ENCODE measurements at places on chromosomes 1 and 21.

DNA sequence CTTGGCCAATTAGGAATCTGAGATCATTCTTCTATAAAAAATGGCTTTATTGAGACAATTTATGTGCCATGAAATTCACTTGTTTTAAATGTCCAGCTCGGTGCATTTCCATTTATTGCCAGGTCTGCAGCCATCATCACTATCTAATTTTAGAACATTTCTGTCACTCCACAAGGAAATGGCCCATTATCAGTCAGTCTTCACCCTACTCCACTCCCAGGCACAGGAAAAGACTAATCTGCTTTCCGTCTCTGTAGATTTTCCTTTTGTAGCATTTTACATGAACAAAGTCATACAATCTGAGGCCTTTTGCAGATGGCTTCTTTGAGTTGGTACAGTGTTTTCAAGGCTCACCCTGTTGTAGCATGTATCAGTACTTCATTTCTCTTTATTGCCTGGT is 27.2 kb downstream of the KIF26B start:
- no peaks in the 10 kb centered on the region for H3K4me1 ChIP-seq
- H3K4me3 ChIP-seq = no peak overlapping the region
- no peaks in the 10 kb centered on the region for H3K27me3 ChIP-seq
- H3K36me3 ChIP-seq = no peaks in the 10 kb centered on the region
- DNase-seq = no peak

GRCh38 chr1:59692591-59692990 is 122.2 kb upstream of the HOOK1 start:
- no peak overlapping the region for H3K27ac ChIP-seq
- H3K36me3 ChIP-seq = no peaks in the 10 kb centered on the region
- peaks cover 26% of the 10 kb centered on the region for H3K4me1 ChIP-seq
- DNase-seq = no peak
- H3K27me3 ChIP-seq = no peaks in the 10 kb centered on the region

GRCh38 chr1:175538442-175538841 is 205.0 kb downstream of the TNR start:
- peaks cover 8% of the 10 kb centered on the region for H3K4me1 ChIP-seq
- no peak overlapping the region for H3K4me3 ChIP-seq
- no peaks in the 10 kb centered on the region for H3K27me3 ChIP-seq

DNA sequence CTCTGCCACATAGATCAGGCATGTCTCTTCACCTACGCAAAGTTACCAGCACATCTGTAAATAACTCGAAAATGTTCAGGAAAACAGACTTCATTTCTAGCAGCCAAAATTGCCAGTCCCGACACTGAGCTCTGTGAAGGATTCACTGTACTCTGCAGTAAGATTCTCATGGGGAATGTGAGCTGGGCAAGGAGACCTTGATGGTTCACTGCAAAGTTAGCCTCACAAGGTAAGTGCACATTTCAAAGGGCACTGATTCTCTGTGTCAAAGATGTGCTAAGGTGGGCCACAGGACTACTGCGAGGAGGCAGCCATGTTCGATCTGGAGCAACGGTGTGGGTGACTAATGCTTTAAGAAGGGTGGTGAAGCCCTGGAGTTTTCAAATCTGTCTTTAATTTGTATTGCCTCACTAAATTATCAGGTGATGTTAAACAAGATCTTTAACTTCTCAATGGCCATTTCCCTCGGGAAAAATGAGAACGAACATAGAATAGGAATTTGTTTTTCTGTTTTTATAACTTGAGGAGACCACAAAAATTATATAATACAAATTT is 25.2 kb downstream of the STPG1 start:
- no peaks in the 10 kb centered on the region for H3K27me3 ChIP-seq
- no peak overlapping the region for H3K4me3 ChIP-seq
- H3K27ac ChIP-seq = no peak overlapping the region
- DNase-seq = no peak

- no peak overlapping the region for H3K4me3 ChIP-seq
- no peaks in the 10 kb centered on the region for H3K4me1 ChIP-seq
- H3K36me3 ChIP-seq = no peaks in the 10 kb centered on the region
Observed at GRCh38 chr1:173628888-173629287, 6.2 kb upstream of the TEX50 start.

- peaks cover 29% of the 10 kb centered on the region for H3K36me3 ChIP-seq
- H3K4me3 ChIP-seq = no peak overlapping the region
- peaks cover 18% of the 10 kb centered on the region for H3K4me1 ChIP-seq
- DNase-seq = no peak
Observed at GRCh38 chr21:44800103-44800502, 1.5 kb downstream of the UBE2G2 start.

DNA sequence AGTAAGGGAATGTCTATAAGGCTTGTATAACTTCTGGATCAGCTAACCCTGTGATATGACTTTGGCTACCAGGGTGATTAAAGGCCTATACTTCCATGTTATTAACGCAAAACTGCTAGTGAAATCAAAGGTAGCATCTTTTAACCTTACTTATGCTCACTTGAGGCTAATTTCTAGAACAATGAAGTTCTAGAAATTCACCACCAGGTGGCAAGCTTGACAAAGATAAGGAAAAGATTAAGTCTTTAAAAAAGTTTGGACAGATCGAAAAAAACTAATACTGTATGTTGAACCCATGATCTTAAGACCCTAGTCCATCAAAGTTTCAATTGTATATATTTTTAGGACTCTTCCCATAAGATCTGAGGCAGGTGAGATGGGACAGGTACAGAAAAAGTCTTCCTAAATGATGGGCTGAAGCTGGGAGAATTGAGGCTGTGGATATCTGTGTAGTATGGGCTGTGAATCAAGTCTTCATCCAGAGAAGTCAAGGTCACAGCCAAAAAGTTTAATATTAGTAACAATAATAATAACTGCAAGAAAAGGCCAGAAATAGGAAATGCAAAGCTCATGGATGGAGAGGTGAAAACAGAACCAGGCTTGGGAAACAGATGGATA is 18.8 kb downstream of the KYAT3 start:
- no peak for DNase-seq
- H3K36me3 ChIP-seq = peaks cover 5% of the 10 kb centered on the region
- H3K27ac ChIP-seq = no peak overlapping the region
- no peaks in the 10 kb centered on the region for H3K27me3 ChIP-seq
- peaks cover 8% of the 10 kb centered on the region for H3K4me1 ChIP-seq

DNA sequence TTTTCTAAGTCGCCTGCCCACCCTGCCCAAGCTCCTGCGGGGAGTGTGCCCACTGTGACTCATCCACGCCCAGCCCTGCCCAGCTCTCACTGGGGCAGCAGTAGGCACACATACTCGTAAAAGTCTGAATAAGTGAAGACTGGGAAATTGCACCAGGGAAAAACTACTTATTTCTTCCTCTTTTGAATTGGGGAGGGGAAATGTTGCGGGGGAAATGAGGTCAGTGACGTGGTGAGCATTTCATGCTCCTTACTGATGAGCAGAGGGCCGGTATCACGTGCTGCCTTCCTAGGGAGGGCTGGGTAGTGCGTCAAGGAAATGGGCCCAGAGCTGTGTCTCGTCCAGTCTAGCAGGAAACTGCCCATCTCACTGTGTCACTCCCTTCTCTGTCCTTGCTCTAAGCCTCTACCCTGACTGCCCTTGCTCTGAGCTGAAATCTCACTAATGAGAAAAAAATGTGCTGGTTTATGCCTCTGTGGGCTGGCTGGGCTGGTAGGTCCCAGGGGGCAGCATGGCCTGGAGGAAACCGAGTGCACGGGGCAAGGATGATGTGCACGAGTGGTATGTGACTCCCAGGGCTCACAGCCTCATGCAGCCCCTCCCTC is 13.5 kb upstream of the TNFRSF1B start:
- peaks cover 52% of the 10 kb centered on the region for H3K4me1 ChIP-seq
- no peak overlapping the region for H3K4me3 ChIP-seq
- no peaks in the 10 kb centered on the region for H3K27me3 ChIP-seq
- no peaks in the 10 kb centered on the region for H3K36me3 ChIP-seq

GRCh38 chr1:86753700-86754099 is 49.3 kb downstream of the SH3GLB1 start:
- no peak overlapping the region for H3K27ac ChIP-seq
- no peak for DNase-seq
- no peaks in the 10 kb centered on the region for H3K27me3 ChIP-seq
- H3K4me3 ChIP-seq = no peak overlapping the region
- H3K36me3 ChIP-seq = no peaks in the 10 kb centered on the region

- H3K4me1 ChIP-seq = no peaks in the 10 kb centered on the region
- DNase-seq = no peak
- no peak overlapping the region for H3K4me3 ChIP-seq
- no peaks in the 10 kb centered on the region for H3K27me3 ChIP-seq
- H3K27ac ChIP-seq = no peak overlapping the region
Observed at GRCh38 chr1:172753964-172754363, 95.1 kb downstream of the FASLG start.

GRCh38 chr1:221963742-221964141 is 221.9 kb upstream of the DUSP10 start:
- no peaks in the 10 kb centered on the region for H3K27me3 ChIP-seq
- peaks cover 8% of the 10 kb centered on the region for H3K4me1 ChIP-seq
- H3K36me3 ChIP-seq = no peaks in the 10 kb centered on the region

- DNase-seq = no peak
- H3K4me3 ChIP-seq = no peak overlapping the region
- no peak overlapping the region for H3K27ac ChIP-seq
Observed at GRCh38 chr1:201693890-201694607, 134.9 kb upstream of the IPO9 start.

GRCh38 chr1:14479865-14480264 is 118.6 kb upstream of the KAZN start:
- no peak for DNase-seq
- no peak overlapping the region for H3K4me3 ChIP-seq
- no peaks in the 10 kb centered on the region for H3K4me1 ChIP-seq
- no peak overlapping the region for H3K27ac ChIP-seq
- no peaks in the 10 kb centered on the region for H3K36me3 ChIP-seq
- no peaks in the 10 kb centered on the region for H3K27me3 ChIP-seq

GRCh38 chr1:40308036-40308727 is 8.9 kb downstream of the COL9A2 start:
- H3K27ac ChIP-seq = no peak overlapping the region
- peaks cover 7% of the 10 kb centered on the region for H3K4me1 ChIP-seq
- DNase-seq = no peak
- no peaks in the 10 kb centered on the region for H3K27me3 ChIP-seq
- H3K36me3 ChIP-seq = no peaks in the 10 kb centered on the region
- no peak overlapping the region for H3K4me3 ChIP-seq

DNA sequence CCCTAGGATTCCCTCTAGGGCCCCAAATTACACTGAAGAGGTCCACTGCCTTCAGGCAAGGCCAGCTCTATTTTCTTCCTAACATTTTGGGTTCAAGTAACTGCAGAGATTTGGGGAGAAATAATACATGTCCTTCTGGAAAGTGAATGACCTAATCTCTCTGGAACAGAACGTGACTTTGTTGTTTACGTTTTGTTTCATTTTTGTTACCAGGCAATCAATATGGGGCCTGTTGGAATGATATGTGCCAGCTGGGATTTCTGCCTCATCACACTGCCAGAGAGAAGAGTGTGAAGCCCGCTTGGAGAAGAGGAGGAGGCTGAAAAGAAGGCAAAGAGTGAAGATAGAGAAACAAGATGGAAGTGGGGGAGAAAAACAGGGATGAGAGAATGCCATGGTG is 116.7 kb downstream of the FASLG start:
- H3K27me3 ChIP-seq = no peaks in the 10 kb centered on the region
- no peaks in the 10 kb centered on the region for H3K4me1 ChIP-seq
- DNase-seq = no peak
- H3K4me3 ChIP-seq = no peak overlapping the region

- no peaks in the 10 kb centered on the region for H3K27me3 ChIP-seq
- H3K4me1 ChIP-seq = no peaks in the 10 kb centered on the region
- no peak for DNase-seq
Observed at GRCh38 chr1:21468599-21468998, 28.7 kb downstream of the NBPF3 start.

GRCh38 chr1:214643030-214643429 is 40.0 kb downstream of the CENPF start:
- DNase-seq = no peak
- H3K27ac ChIP-seq = no peak overlapping the region
- H3K36me3 ChIP-seq = no peaks in the 10 kb centered on the region
- H3K27me3 ChIP-seq = no peaks in the 10 kb centered on the region
- H3K4me1 ChIP-seq = no peaks in the 10 kb centered on the region
- no peak overlapping the region for H3K4me3 ChIP-seq

DNA sequence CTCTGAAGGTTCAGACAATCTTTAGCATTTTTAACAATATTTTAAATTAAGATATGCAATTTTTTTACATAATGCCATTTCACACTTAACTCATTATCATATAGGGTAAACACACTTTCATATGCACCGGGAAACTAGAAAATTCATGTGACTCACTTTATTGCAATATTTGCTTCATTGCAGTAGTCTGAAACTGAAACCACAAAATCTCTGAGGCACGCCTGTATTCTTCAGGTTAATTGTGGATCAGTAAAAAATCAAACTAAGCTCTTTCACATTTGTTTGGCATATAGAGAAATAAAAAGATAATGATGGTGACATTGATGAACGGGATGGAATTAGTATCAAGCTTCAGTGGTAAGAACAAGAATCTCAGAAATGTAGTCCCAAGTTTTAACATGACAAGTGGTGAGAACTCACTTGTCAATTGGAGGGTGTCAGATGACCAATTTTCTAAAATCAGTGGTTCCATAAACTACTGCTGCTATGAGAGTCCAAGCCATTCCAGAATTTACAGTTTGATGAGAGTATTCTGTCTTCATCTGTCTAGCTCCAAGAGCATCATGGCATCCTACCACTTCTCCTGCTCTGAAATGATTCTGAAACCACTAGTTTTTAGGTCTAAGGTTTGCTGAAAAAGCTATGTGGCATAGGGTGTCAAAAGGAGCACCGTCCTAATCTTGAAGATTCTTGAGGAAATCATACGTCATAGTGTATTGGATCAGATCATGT is 281.0 kb downstream of the PTPRC start:
- no peaks in the 10 kb centered on the region for H3K27me3 ChIP-seq
- DNase-seq = no peak
- no peak overlapping the region for H3K27ac ChIP-seq
- H3K36me3 ChIP-seq = no peaks in the 10 kb centered on the region
- no peak overlapping the region for H3K4me3 ChIP-seq

GRCh38 chr21:25491267-25491666 is 116.0 kb downstream of the MRPL39 start:
- no peaks in the 10 kb centered on the region for H3K4me1 ChIP-seq
- DNase-seq = no peak
- H3K27ac ChIP-seq = no peak overlapping the region
- H3K4me3 ChIP-seq = no peak overlapping the region
- H3K36me3 ChIP-seq = no peaks in the 10 kb centered on the region
- H3K27me3 ChIP-seq = no peaks in the 10 kb centered on the region

- no peaks in the 10 kb centered on the region for H3K36me3 ChIP-seq
- no peaks in the 10 kb centered on the region for H3K4me1 ChIP-seq
- no peaks in the 10 kb centered on the region for H3K27me3 ChIP-seq
- no peak overlapping the region for H3K4me3 ChIP-seq
Observed at GRCh38 chr1:54768093-54768492, 3.8 kb upstream of the PARS2 start.

- H3K27me3 ChIP-seq = peaks cover 12% of the 10 kb centered on the region
- no peaks in the 10 kb centered on the region for H3K4me1 ChIP-seq
- H3K36me3 ChIP-seq = no peaks in the 10 kb centered on the region
- no peak overlapping the region for H3K4me3 ChIP-seq
- no peak overlapping the region for H3K27ac ChIP-seq
- no peak for DNase-seq
Observed at GRCh38 chr1:43156026-43156425, 16.1 kb downstream of the EBNA1BP2 start.
